CD4-positive, alpha-beta T cell treated with Interleukin-4 for 1 hour (primary cell): ENCODE measurements at places on chromosomes 7 and 10.

DNA sequence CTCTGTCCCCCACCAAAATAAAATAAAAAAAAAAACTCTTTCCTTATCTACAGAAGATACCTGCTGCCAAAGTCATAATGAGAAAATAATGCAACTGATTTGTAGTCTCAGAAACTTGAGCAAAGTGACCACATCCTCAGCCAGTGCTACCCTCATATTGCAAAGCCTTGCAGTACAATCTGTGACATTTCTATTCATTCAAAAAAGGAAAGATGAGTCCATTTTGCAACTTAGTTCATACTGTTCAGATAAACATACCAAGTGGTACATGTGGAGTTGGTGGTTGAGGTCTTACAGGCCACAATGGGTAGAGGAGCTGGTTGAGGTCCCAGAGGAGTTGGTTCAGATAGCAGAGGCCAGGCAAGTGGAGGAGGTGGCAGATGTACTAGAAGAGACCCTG lies 6.5 kb upstream of the EIF5AL1 start:
- DNase-seq, result no peak

DNA sequence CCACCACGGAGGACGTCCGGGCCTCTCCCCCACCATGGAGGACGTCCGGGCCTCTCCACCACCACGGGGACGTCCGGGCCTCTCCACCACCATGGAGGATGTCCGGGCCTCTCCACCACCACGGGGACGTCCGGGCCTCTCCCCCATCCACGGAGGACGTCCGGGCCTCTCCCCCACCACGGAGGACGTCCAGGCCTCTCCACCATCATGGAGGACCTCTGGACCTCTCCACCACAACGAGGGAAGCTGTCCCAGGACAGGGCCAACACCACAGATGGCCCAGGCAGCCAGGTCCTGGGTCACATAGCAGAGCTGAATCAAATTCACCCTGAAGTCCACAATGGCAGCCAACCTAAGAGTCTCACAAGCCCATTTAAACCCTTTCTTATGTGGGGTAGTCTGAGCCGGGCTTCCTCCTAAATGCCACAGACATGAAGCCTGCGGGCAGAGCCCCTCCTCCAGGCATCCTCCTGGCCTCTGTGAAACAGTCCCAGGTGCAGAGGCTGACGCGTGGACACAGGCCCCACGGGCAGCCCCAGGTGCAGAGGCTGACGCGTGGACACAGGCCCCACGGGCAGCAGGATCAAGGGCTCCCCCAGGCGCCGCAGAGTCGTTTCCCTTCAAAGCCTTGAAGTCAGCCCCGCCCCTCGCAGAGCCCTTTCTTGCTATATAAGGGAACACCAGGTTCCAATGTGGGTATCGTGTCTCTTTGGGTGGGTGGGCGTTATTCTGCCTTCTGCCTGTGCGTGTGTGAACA lies 47.0 kb downstream of the FOXL3 start:
- DNase-seq, result no peak

GRCh38 chr7:140625908-140626868 lies 14.4 kb downstream of the DENND2A start:
- no peak for DNase-seq

DNA sequence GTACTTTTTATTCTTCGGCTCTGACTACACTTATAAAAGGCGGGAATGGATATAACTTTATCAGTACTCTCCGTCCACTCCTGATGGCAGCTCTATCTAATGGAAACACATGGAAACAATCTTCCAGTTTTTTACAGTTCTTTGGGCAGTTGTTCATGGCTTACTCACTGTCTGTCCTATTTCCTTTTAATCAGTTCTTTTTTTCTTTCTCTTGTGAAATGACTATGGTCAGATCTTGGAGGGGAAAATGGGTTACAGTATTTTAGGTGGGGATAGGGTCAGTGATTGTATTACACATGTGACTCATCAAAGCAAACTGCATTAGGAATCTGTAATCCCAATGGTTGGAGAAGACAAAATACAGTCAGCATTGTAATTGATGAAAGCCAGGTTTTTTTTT lies 112.4 kb downstream of the BICC1 start:
- DNase-seq, result no peak

- DNase-seq, result peak; percentile 39
Measured at GRCh38 chr7:139830782-139831501, 1.9 kb downstream of the TBXAS1 start.

DNA sequence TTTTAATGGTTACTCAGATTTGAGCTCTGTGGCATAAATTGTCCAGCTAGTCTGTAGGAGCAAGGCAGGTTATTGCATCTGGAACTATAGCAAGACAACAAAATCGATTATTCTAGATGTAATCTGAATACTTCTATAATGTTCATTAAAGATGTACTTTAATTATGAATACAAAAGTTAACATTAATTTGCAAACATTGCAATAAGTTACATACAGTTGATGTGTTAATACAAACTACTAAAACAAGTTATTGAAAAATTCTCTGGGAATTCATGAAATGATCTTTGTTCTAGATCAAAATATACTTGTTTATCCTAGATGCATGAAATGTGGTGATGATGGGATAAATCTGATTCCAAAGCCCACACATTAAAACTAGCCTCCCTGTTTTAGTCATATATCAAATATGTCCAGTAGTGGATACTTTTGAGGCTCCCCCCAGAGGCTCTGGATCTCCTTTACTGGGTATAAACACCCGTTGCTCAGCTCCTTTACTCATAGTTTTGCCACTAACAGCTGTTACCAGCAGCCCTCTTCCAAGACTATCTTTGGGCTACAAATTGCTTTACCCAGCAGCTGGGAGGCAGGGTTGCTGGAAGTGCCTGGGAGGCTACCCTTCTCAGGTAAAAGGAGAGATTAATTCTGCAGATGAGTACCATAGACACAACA lies 78.1 kb downstream of the ARL4A start:
- no peak for DNase-seq
